ENCODE measurements at places on chromosomes 5 and 9.

- DNase-seq = peak; percentile 67
These were observed 3.9 kb downstream of the SPARC start for GRCh38 chr5:151682751-151683331.

GRCh38 chr9:133443982-133444381, 15.8 kb upstream of the CACFD1 start:
- DNase-seq = no peak

- no peak for DNase-seq
These were observed 19.8 kb downstream of the FAM151B start for GRCh38 chr5:80507663-80508062.

DNA sequence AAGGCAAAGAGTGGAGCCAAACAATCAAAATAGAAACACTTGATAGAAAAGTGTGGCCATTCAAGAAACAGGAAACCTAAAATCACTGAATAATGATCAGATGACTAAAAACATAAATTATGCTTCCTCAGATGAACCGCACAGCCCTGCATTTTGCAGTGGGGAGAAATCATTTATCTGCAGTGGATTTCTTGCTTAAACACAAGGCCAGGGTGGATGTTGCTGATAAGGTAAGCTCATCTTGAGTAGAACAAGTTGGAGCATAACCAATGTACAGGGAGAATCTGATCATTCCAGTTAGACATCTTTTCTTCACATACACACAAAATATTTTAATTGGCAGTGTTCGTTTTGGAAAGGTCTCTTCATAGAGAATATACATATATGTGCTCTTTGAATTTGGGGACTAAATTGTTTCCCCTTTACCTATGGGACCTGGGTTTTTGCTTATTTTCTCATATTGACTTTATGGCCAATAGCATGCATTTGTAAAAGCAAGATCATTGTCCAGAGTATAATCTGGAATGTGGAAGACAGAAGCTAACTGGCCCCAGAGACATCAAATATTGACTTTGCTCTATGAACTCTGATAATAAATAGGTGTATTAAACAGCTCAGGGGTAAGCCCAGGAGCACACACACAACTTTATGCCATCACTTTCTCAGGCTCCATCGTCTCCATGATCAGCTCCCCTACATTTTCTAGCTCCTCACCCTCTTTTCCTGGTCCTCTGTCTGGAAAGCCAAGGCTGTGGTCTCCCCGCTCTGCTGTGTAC, 9.1 kb downstream of the ANKDD1B start:
- no peak for DNase-seq

DNA sequence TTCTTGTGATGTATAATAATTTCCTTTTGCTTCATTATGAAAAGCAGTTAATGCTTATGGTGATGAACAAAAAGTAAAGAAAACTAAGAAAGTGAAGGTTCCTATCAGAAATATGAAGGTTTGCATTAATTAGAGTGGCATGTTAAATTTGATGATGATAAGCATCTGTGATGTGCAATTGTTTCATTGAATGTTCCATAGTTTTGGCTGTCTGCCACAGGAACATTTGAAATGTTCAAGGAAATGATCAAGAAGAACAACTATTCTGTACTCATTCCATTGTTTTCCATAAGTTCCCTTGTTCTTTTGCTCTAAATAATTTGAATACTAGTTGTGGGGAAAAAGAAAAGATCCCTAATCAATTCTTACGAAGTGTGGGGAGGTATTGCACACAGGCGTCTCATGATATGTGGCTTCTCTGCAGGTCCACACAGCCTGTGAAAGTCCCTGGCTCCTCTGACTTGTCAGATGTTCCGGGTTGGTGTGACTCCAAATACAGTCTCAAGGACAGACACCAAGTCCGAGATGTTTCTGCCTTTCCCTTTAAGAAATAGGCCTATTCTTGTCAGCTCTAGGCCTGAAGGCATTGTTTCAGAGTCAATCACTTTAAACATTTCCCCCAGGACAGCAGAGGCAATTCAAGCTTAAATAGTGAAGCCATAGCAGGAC, 152.6 kb upstream of the MAST4 start:
- DNase-seq = no peak

DNA sequence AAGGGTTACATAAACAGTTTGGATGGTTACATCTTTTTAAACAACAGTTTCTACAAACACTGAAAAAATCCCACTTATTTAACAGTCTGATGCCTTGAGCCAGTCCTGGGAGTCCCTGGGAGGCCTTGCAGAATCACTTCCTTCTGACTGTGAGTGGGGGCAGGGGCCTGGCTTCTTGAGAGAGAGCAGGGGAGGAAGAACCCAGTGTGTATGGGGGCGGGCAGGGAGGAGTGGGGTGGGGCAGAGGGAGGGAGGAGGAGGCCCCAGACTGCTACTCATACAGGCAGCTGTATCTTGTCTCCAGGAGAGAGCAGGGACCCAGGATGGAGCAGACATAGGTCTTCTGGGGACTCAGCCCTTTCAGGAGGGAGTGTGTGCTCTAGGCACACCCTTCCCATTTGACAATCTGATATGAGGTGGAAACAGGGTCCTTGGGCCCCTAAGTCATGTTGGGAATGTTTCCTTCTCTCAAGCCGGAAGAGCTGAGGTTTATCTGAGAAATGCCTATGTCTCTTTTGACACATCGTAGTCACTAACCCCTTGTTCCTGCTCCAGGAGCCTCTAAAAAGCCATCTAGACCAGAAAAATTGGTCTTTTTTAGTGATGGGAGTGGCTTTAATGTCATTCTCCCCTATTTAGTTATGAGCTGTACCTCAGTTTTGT, 52.8 kb downstream of the IRF1 start:
- no peak for DNase-seq

DNA sequence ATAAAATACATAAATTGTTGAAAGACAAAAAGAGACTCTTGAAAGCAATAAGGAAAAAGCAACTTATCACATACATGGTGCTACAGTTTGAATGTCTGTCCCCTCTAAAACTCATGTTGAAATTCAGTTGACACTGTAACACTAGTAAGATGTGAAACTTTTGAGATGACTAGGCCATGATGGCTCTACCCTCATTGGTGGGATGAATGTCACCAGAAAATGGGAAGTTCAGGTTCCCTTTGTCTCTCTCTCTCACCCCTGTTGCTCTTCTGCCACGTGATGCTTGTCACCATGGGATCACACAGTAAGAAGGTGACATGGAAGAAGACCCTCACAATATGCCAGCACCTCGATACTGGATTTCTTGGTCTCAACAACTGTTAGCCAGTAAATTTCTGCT, 50.3 kb upstream of the SPTLC1 start:
- DNase-seq = no peak

GRCh38 chr5:179387151-179388110, 42.2 kb upstream of the ADAMTS2 start:
- DNase-seq = no peak

- DNase-seq = no peak
These were observed 504.4 kb upstream of the WWC1 start for GRCh38 chr5:167786871-167787578.

DNA sequence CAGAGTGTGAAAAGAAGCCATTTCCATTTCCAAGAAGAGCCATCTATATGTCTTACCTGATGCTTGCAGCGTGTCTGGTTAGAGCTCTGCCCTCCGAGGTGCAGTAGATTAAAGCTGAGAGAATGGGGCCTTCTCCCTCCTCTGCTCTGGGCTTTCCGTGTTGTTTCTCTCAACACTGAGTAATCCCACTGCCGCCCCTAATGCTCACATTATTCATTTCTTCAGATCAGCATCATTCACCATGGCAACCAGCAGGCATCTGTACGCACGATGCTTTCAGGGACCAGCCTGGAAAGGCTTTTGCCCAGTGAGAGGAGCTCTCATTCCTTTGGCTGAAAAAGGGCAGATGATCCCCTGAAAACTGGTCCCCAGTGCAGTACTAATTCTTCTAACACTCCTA, 79.6 kb downstream of the CYFIP2 start:
- no peak for DNase-seq

DNA sequence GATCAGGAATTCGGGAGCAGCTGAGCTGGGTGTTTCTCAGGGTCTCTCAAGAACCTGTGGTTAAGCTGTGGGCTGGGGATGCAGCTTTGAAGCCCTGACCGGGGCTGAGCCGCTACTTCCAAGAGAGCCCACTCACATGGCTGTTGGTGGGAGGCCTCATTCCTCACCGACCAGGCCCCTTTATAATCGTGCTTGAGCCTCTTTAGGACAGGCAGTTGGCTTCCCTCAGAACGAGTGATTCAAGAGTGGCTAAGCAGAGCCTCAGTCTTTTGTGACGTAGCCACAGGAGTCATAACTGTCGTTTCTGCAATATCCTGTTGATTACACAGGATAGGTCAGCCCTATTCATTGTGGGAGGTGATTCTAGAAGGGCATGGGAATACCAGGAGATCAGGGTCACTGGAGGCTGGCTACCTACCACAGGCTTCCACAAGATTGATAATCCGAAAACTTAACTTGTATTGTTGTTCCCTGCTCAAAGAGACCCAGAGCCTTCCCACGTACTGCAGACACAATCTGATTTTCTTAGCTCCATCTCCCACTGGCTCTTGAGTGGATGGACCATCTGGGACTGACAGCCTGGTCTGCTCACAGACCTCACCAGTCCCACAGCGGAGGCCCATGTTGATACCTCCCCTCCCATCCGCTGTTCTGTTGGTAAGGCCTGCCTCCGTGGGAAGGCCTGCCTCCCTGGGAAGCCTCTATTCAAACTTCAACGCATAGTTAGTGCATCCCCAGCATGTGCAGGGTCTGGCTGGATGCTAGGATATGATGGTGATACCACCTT, 3.0 kb upstream of the ERGIC1 start:
- no peak for DNase-seq

DNA sequence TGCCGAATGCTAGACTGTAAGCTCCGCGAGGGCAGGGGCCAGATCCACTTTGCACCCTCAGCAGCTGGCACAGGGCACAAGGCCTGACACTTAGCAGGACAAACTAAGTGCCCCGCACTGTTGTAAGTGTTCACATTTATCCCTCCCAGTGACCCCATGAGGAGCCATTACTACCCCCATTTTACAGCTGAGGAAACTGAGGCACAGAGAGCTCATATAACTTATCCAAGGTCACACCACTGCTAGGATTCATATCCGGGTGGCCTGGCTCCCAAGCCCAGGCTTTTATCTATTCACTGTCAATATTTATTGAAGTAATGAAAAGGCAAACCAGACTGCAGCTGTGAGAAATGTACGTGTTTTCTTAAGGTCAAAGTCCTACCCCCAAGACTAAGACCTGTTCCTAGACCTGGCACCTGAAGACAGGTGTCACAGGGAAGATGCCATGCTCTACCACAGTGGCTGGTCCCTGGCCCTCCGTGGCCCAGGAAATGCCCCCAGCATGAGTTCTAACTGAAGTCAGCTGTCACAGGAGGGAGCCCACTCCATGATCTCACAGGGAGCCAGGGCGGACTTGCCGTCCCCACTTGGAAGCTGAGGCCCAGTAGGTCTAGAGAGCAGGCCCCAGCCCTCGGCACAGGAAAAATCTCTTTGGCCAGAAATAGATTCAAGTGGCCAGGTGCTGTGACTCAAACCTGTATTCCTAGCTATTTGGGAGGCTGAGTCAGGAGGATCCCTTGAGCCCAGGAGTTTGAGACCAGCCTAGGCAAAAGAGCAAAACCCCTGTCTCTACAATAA, 74.7 kb upstream of the IL17B start:
- no peak for DNase-seq

DNA sequence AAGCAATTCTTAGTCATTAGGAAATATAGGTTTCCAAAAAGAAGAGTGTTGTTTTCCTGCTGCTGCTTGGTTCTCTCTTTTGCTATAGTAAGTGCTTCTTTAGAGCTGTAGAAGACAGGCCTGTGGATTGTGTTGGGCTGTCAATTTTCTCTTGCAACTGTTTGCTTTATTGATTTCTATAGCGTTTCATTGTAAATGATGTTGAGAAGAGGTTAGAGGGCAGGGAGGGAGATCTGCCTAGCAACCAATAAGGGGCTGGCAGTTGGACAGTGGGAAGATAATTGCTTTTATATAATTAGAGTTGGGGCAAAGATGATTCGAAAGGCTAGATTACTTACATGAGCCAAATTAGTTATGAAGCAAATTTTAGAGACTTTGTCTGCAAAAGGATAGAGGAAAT, 11.1 kb downstream of the UNC13B start:
- DNase-seq = no peak

DNA sequence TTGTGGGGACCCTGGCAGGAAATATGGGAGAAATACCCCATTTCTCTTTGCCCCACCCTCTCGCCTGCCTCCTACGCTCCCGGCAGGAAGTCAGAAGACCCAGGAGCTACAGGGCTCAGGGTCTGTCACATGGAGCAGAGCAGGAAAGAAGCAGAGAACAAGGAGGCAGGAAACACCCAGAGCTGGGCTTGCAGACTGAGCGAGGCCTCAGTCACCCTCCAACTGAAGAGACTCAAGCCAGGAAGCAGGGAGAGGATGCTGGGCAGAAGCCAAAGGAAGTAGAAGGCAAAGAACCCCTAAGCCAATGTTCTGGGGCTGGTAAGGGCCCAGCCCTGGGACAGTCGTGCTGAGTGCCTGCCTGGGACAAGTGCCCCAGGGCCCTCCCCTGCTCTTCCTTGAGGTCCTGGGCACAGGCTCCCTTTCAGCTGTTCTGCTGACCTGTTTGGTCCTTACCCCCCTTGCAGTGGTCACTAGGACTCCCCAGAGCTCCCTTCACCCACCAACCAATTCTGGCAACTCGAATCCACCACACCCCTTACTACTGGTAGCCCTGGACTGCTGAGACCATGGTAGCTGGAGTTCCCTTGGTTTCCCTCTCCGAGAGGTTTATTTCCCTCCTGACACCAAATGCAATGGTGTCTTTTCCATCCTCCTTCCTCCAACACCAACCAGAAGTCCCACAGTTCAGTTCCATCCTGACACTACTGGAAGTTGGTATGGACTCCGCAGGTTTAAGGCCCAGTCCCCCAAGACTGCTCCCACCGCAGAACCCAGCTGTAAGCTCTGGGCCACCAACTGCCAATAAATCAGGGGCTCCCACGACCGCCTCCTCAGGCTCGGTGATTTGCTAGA, 157.5 kb downstream of the COL23A1 start:
- no peak for DNase-seq

GRCh38 chr9:90547896-90548295, 94.7 kb downstream of the DIRAS2 start:
- no peak for DNase-seq

DNA sequence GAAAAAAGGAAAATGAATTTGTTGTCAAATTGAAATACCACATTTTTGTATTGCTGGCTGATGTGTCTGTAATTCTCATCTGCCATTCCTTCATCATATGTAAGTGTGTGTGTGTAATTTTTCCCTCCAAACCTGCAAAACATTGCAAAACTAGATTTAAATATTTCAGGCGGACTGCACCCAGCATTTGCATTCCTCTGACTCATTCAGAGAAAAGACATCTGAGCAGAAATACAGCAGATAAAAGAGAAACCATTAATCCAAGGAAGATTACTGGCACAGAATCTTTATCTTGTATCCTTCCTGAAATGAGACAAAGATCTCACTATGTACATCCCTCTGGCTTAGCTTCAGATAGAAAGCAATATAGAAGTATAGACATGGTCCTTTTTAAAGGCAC, 275.3 kb downstream of the TMEM38B start:
- no peak for DNase-seq

- DNase-seq = no peak
These were observed 72.0 kb downstream of the FAM78A start for GRCh38 chr9:131204285-131204684.

Measured in NCI-H1694 treated with DMSO at 0.1 percent for 48 hours (cell line).